ENCODE measurements at places on chromosomes 3 and 15.

GRCh38 chr3:131535596-131535995 is 32.8 kb upstream of the MRPL3 start:
- no peak for DNase-seq

- no peak for DNase-seq
Measured at GRCh38 chr3:94294806-94295205, 231.9 kb downstream of the NSUN3 start.

- DNase-seq: no peak
Measured at GRCh38 chr3:169618894-169619792, 44.4 kb downstream of the MECOM start.

- DNase-seq: no peak
Measured at GRCh38 chr3:129606636-129607390, at the start of gene PLXND1. Gene PLXND1 (minus strand): TSS chr3:129606676. CDS start chr3:129606639, 37 bp downstream.

- no peak for DNase-seq
Measured at GRCh38 chr15:61752001-61752400, 308.2 kb downstream of the VPS13C start.
